ENCODE measurements at places on chromosomes 1 and 21.

DNA sequence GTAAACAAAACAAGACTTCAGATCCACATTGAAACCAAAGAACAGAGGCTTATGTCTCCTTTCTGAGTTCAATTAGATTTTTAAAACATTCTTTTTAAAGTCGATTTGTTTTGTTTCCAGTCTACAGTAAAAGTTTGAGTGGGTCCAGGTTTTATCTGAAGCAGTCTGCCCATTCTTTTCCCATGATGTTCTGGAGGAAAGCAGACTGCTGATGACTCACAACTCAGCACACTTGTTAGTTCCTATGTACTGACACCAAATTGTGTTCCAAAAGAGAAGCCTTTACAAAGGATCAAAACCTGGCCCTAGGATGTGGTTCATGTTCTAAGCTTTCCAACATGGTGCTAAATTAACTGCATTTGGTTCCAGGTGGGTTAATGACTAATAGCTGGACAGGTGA lies 11.4 kb upstream of the CCN1 start:
- no peak for DNase-seq

DNA sequence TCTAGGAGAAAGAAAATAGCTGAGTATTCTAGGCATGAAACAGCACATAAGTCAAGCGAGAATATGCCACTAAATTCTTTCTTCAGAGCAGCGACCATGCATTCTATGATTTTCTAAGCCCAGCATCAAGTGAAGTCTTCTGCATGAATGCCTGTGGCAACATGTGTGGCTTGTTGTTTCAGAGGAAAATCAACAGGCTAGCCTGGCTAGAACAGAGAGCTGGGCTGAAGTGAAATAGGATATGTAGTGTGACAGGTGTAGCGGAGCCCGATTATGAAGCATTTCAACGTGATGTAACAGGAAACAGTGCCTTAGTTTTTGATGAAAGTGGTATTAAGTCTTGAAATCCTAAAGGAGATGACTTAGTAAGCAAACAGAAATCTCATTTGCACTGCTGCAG lies 7.0 kb downstream of the CSDE1 start:
- no peak for DNase-seq

DNA sequence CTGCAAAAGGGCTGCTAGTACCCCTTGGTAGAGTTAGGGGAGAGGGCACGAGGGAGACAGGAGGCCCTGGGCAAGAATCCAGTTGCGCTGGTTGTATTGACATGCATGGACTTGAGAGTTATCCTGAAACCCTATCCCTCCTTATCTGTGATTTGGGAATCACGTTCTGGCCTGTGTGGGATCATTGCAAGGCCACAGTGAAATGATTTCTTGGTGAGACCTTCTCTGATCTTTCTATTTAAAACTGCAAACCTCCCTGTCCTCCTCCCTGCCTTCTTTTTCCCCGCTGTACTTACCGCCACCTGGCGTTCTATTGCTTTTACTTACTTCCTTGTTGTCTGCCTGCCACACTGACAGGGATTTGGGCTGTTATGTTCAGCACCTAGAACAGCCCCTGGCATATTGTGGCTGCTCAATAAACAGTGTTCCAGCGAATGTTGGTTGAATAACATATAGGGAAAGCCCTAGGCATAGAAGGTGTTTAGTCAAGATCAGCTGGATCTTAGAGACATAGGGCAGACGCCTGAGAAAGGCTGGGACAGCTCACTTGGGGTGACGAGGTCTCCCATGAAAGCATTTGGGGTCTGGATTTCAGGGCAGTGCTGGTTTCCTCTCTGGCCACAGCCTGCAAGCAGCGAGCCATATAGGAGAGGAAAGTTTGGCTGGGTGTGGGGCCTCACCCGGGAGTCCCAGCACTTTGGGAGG lies 25.6 kb downstream of the ALPL start:
- DNase-seq = peak; percentile 3

GRCh38 chr1:150562446-150563339 lies 13.5 kb downstream of the ADAMTSL4 start:
- peak; percentile 56 for DNase-seq

GRCh38 chr1:4121293-4121684 lies 221.2 kb upstream of the C1orf174 start:
- DNase-seq = no peak

DNA sequence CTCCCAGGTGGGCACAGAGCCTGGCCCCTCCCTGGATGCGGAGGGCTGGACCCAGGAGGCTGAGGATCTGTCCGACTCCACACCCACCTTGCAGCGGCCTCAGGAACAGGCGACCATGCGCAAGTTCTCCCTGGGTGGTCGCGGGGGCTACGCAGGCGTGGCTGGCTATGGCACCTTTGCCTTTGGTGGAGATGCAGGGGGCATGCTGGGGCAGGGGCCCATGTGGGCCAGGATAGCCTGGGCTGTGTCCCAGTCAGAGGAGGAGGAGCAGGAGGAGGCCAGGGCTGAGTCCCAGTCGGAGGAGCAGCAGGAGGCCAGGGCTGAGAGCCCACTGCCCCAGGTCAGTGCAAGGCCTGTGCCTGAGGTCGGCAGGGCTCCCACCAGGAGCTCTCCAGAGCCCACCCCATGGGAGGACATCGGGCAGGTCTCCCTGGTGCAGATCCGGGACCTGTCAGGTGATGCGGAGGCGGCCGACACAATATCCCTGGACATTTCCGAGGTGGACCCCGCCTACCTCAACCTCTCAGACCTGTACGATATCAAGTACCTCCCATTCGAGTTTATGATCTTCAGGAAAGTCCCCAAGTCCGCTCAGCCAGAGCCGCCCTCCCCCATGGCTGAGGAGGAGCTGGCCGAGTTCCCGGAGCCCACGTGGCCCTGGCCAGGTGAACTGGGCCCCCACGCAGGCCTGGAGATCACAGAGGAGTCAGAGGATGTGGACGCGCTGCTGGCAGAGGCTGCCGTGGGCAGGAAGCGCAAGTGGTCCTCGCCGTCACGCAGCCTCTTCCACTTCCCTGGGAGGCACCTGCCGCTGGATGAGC lies 34.2 kb downstream of the TRIM11 start:
- DNase-seq = no peak
